ENCODE measurements at places on chromosomes 16 and 17.

DNA sequence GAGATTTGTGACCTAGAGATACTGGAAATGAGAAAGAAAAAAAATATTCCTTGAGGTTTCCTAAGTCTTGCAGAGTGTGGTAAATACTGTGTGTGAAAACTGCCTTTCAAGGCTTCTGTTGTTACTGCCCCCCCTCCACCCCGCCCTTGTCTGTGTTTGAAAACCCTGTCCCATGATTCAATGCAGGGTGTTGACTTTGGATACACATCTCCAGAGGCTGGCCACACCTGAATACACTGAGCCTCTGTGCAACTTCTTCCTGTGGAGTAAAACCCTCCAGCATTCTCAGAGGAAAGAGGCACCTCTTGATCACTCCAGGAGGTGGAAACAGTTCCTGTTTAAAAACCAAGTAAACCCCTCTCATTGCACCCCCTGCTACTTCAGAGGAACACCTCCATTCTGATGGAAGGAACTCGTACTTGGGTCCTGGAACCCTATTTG, 123.0 kb upstream of the CACNG5 start:
- no peak for DNase-seq

DNA sequence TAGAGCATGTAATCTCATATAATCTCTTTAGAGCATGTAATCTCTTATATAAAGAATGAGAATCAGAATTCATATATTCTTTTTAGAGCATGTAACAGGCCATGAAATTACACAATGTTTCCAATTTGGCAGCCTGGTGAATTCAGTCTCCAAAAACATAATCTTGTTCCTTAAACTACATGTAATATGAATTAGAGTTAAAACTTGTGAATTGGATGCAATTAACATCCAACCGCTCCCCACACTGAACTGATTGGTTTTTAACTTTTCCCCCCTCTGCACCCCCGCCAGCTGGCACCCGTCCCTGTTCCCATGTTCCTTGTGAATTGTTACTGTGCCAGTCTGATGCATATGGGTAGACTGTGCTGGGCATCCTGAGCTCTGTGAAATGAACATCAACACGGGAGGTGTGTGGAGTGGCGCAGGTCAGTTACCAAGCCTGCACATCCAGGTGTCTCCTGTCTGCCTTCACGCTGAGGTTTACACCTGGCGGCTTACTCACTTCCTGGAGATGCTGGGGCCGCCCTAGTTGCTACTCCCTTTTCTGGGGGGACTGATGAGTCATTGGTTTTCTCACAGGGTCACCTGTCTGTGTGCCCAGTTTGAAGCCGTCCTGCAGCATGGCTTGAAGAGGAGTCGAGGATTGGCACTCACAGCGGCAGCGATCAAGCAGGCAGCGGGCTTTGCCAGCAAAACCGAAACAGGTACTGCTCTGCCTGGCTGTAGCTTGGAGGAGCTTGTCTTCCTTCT, 50.4 kb downstream of the SNX29 start:
- DNase-seq, result no peak

DNA sequence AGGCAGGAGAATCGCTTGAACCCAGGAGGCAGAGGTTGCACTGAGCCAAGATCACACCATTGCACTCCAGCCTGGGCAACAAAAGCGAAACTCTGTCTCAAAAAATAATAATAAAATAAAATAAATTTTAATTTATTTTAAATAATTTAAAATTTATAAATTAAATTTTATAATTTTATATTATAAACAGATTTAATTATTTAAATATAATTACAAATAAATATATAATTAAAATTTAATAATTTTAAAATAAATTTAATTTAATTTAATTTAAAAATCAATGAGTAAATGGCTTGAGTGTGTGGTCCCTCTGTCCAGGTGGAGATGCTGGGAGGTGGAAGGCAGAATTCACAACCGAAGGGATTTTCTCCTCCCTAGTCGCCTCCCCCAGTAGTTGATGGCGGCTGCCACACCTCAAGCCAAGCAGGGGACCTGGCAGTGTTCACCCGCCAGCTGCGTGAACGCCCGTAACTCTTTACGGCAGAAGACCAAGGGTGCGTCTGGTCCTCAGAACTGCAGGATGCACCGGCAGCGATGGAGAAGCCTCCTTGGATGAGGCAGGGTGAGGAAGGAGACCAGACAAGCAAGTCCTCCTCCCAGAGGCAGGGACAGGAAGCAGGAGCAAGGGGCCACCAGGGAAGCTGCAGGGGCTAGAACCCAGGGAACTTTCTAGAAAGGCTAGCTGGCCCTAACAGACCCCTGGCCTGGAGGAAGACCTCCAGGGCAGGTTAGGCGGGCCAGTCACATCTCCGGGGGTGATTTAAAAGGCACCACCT, 22.9 kb upstream of the KRT17 start:
- DNase-seq, result peak; percentile 36

DNA sequence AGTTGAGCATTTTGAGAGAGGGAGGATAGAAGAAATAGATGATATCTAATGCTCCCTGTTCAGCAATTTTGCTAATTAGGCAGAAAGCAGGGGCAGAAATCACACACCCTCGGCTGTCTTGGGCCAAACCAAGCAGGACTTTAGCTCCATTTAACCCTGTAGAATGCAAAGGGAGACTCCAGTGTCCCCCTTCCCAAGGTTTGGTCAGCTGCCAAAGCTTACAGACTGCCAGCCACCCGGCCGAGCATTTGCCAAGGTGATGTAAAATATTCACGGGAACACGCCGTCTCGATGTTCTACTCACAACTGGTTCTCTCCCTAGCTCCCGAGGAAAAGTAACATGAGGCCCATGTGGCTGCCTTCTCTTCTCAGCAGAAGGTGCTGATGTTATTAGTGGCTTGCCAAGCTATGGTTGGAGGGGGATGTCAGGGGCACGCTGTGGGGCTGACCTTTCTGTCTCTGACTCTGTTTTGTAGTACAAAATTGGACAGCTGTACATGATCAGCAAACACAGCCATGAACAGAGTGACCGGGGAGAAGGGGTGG, 155.3 kb downstream of the PITPNC1 start:
- no peak for DNase-seq

DNA sequence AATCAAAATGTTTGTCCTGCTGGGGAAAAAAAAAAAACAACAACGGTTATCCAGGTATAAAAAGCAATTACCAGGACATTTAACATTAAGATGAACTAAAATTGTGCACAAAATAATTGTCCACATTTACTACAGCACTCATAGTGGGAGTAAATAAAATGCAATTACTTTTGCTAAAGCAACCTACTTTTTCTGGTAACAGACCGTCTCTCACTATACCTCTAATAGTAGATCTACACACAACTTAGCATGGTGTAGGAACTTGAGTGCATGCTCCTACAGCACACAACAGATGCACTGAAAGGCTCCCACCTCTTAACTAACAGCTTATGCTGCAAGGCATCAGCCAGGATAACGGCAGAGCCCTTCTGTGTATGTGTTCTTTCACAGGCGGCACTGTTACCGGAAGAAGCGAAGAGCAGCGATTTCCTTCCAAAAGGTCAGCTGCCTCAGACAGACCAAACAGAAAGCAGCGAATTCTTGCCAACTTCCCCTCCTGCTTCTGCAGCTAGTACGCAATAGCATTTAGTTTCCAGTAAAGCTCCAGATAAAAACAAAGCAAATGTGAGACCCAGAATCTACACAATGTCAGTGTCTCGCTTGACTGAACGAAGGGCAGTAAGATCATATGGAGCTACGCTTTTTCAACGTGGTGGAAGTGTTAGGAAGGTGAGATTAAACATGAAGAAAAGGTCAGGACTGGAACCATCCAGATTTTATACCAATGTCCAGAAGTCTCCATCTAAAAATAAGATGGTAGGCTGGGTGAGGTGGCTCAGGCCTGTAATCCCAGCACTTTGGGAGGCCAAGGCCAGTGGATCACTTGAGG, 27.6 kb downstream of the STAT5B start:
- peak; percentile 70 for DNase-seq

DNA sequence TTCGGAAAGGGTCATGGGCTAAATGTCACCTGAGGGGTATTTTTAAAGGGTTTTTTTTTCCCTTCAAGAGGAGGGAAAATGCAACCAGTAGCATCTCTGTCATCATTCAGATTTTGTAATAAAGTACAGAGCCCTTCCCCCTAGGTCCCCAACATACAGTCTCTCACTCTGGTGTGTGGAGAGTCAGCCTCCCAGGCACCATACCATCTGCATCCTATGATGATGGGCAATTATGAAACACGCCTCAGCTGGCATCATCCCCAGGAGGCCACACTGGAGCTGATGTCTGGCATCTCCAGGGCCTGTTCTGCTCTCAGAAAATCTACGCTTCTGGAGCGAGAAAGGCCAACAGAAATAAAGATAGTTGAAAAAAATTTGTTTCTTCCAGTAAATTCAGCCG, 32.0 kb downstream of the TBX4 start:
- DNase-seq, result no peak

GRCh38 chr16:1816396-1817275, 10.0 kb downstream of the HAGH start:
- no peak for DNase-seq

DNA sequence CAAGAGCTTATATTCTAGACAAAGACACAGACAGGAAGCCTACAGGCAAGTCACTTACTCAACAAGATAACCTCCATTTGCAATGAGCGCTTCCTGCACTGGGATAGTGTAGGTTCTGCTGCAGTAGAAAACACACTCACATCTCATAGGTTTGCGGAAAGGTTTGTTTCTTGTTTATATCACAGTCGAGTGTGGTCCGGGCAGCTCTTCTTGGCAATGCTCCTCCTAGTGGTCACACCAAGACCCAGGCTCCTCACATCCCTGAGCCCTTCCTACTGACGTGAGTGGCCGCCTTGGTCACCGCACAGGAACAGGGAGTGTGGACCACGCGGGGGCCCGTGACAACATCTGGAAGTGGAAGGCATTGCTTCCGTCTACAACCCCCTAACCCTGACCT, 48.0 kb upstream of the RBFOX3 start:
- no peak for DNase-seq

DNA sequence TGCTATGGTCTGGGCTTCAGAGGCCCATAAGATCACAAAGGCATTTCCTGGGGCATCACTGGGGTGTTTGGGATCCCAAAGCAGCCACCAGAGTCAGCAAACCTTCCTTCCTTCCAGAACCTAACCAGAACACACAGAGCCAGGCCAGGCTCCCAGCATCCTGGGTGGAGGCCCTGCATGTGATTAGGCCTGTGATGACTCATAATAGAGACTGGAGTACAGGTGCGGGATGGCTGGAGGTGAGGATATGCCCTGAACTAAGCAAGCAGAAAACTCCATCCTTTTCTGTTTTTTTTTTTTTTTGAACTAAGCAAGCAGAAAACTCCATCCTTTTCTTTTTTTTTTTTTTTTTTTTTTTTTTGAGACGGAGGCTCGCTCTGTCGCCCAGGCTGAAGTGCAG, 17.7 kb upstream of the GFOD2 start:
- DNase-seq, result no peak

GRCh38 chr17:35342276-35342675, 31.1 kb downstream of the SLFN11 start:
- DNase-seq, result no peak

GRCh38 chr17:65222214-65222738, 85.1 kb downstream of the RGS9 start:
- no peak for DNase-seq

GRCh38 chr17:43143201-43143600, 18.0 kb upstream of the BRCA1 start:
- DNase-seq, result no peak

DNA sequence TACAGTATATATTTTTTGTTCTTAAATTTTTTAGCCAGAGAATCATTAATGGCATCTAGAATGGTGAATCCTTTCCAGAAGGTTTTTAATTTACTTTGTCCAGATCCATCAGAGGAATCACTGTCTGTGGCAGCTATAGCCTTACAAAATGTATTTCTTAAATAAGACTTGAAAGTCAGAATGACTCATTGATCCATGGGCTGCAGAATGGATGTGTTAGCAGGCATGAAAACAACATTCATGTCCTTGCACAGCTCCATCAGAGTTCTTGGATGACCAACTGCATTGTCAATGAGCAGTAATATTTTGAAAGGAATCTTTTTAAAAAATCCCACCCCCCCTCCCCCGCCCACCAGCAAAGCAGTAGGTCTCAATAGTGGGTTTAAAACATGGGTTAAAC, 51.4 kb downstream of the CACNG1 start:
- DNase-seq, result no peak

- no peak for DNase-seq
Measured at GRCh38 chr16:78428193-78428592, 328.7 kb downstream of the WWOX start.
